ENCODE measurements at places on chromosomes 7 and 10. TPM values are rescaled to one million over a fixed set of nuclear protein-coding genes. Genes with fewer than 3 reads are reported as not detected.

- DNase-seq: no peak
Measured at GRCh38 chr7:149796287-149796860, 23.0 kb upstream of the ZNF467 start.

GRCh38 chr7:38806912-38807311 is 102.1 kb downstream of the VPS41 start:
- DNase-seq: no peak

- peak; percentile 66 for DNase-seq
Measured at GRCh38 chr10:436013-436697, 253.3 kb downstream of the DIP2C start.

GRCh38 chr7:29588900-29589696 is 25.5 kb downstream of the PRR15 start:
- no peak for DNase-seq

DNA sequence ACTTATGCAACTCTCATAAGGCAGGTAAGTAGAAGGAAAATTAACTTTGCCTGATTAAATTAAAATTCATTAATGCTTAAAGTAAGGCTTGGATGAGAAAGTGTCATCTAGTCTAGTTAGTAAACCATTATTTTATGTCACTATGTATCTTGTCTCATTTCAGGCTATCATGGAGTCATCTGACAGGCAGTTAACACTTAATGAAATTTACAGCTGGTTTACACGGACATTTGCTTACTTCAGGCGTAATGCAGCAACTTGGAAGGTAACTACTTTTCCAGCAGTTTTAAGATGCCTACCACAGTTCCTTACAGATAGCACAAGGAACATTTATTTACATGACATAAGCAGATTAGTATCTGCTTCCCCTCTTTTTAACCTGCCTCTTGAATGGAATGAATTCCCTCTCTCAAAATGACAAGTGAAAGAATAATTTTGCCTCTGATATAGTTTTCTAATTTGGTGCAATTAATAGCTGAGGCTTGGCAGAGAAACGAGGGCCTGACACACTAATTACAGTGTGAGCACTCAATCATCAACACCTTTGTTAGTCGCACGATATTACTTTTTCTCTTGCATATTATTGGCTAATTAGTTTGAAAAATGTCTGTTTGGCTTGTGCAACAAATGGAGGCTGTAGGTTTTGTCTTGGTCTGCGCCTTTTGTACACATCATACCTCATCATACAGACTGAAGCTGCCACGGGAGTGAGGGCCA is 245.0 kb downstream of the FOXP2 start:
- DNase-seq: no peak

NKX2-3 gene
- 0.43 TPM for total RNA-seq

PRKAR1B gene
- total RNA-seq: 60.0 TPM

All from Caco-2 (cell line).